Large intestine (tissue), 12 donors: ENCODE measurements at places on chromosomes 4 and X.
A peak's percentile ranks its signal among the peaks of the same experiment; 100 is the strongest.

DNA sequence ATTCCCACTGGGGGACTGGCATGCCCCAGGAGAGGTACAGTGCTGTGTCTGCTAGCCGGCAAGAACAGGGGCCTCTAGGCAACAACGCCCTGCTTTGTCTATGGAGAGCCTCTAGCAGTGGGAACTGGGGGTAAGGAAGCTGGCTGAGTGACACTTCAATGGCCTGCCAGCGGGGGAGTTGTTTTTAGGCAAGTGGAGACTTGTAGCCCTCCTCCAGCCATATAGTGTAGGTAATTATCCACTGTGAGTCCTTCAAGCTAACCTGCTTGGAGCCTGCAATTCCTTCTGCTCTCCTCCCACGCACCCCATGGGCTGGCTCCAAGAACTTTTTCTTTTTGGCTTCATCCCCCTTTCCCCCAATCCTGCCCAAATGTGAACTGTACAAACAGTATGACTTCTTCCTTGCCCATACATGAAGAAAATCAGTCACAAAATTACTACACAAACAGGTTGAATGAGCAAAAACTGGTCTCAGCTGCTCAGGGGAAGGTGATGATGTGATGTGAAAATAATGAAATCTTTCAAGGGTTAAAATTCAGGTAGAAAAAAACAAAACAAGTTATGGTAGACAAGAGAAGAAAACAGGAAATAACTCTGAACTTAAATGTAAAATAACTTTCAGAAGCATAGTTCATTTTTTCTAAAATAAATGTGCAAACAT lies 33.1 kb downstream of the LEF1 start:
- DNase-seq = no peak

- no peak for DNase-seq
Measured at GRCh38 chrX:66988331-66988730, 349.5 kb upstream of the EDA2R start.

DNA sequence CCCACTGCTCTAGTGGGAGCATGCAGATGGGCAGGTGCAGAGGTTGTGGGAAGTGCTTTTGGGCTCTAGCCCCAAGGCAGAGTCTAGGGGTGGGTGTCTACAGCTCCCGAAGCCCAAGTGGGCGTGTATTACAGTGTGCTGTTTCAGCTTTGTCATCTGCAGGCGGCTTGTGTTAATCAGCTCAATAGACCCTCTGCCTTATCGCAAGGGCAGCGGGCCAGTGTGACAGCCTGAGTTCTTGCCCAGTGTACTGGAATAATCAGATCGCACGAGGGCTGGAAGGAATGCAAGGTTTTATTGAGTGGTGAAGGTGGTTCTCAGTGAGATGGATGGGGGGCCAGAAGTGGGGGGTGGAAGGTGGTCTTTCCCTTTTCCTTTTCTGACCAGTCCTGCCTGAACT lies 529.4 kb upstream of the AMOT start:
- DNase-seq = no peak

- no peak for DNase-seq
Measured at GRCh38 chr4:159010563-159011260, 92.2 kb upstream of the RAPGEF2 start.

GRCh38 chr4:4685810-4686795 lies 144.3 kb upstream of the STX18 start:
- peak; percentile 56 for DNase-seq

DNA sequence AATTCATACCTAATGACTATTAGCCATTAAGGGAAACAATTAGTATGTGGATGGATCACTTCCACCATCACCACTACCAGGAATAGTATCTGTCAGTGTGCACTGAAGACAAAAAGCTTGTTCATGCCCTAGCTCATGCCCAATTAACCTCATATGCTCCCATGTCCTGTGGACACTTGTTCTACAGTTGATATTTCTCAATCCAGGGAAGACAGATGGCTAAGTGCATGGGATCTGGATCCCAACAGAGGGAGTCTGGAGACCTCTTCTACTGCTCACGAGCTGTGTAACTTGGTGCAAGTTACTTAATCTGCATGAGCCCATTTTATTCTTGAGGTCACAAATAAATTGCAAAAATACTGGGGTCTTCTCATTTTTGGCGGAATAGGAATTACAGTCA lies 23.7 kb downstream of the AMOT start:
- DNase-seq = no peak

GRCh38 chr4:137375111-137375850 lies 157.0 kb downstream of the PCDH18 start:
- DNase-seq = no peak

DNA sequence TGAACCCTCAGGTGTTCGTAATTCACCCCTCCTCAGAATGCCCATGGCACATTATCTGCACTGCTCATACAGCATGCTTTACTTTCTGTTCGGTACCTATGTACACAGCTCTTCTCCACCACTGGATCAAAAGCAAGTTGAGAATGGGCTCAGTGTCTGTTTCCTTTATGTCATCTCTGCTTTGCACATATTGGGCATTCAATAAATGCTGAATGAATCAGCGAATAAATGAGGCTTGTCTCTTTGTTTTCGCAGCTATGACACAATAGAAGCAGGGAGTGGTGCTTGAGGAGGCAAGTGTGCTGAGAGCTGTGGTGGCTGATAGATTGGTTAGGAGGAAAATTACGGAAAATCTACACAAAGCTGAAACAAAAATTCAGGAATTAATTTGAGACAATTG lies 109.1 kb upstream of the VMA21 start:
- no peak for DNase-seq

- peak; percentile 29 for DNase-seq
Measured at GRCh38 chr4:99383833-99384392, 31.4 kb upstream of the ADH1C start.

DNA sequence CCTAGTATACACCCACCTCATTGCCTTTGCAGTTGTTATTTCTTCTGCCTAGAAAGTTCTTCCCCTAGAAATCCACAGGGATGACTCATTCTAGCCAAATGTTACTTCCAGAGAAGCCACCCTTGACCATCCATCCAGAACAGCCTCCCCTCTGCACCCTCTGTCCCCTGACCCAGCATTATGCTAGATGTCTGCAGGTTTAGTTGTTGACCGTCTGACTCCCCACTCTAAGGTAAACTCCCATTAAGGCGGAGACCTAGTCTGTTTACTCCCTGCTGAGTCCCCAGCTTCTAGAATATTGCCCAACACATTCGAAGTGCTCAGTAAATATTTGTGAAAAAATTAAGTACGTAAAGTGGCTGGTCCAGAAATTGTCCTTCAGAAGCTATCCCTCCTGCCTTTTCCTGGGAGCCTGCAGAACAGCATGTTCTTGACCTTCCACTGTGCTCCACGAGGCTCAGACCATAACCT lies 11.0 kb downstream of the SRD5A3 start:
- DNase-seq = no peak

GRCh38 chrX:11341274-11342201 lies 48.3 kb downstream of the AMELX start:
- peak; percentile 19 for DNase-seq

- DNase-seq = peak; percentile 56
Measured at GRCh38 chr4:113292371-113293042, 243.1 kb downstream of the ANK2 start.

- DNase-seq = no peak
Measured at GRCh38 chr4:132865458-132865857, 283.6 kb upstream of the PCDH10 start.

- no peak for DNase-seq
Measured at GRCh38 chr4:188867796-188868195, 728.6 kb downstream of the TRIML1 start.

DNA sequence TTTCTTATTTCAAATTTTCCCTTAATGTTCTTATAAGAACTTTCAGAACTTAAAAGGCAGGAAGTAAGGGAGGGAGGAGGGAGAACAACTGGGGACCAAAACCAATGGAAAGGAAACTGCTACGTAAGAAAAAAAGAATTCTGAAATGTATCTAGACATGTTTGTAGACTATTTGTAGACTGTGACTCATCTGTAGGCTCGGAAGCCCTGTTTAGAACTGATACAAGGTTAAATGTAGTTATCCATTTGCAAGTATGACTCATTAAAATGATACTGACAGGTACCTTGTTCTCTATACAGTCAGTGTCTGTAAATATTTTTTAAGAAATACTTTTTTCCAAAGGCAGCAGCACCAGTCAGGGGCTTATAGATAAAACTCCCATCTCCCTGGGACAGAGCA lies 202.0 kb downstream of the DHX15 start:
- DNase-seq = no peak
